PC-9 (cell line): ENCODE measurements at places on chromosomes 3 and 15. TPM values are rescaled to one million over a fixed set of nuclear protein-coding genes. Genes with fewer than 3 reads are reported as not detected.

The WDR93 gene
- 1.1 and 1.8 TPM in 2 replicates for total RNA-seq

The CISH gene
- total RNA-seq, result 2.7 and 3.2 TPM in 2 replicates

The EXD1 gene
- 0.70 TPM in 1 of 2 replicates, not detected in the other for total RNA-seq

The TPRG1 gene
- 1.7 and 1.9 TPM in 2 replicates for total RNA-seq

The TM4SF18 gene
- not detected in 2 replicates for total RNA-seq

The INKA1 gene
- 0.40 TPM in 1 of 2 replicates, not detected in the other for total RNA-seq

The THRB gene
- 9.7 and 11.2 TPM in 2 replicates for total RNA-seq

The CADM2 gene
- total RNA-seq, result 0.59 and 0.70 TPM in 2 replicates

The SLC9C1 gene
- not detected in 2 replicates for total RNA-seq

The ISLR2 gene
- total RNA-seq, result 0.15 and 0.25 TPM in 2 replicates
